Esophagus mucosa (tissue), 1 donor: ENCODE measurements at places on chromosomes 5 and 9. TPM values are rescaled to one million over a fixed set of nuclear protein-coding genes. Genes with fewer than 3 reads are reported as not detected.

CKMT2 gene
- 0.96 TPM for total RNA-seq

DNA sequence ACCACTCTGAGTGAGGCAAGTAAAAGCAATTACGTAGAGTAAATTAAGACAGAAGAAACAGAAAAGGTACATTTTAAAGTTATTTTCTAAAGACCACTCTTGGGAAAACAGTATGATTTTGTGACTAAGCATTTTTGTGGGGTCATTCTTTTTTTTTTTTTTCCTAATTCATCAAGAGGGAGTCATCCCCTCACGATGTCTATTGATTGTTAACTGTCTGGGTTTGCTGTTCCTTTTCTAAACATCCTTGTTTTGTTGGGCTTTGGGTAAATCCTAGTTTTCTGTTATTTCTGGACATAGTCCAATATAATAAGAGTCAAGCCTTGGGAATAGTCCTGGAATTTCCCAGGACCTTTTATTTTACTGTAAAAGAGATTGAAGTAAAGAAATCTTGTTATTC, 63.8 kb downstream of the ANKRD55 start:
- no peak for ATAC-seq

IL33 gene
- 30.9 TPM for total RNA-seq

DNA sequence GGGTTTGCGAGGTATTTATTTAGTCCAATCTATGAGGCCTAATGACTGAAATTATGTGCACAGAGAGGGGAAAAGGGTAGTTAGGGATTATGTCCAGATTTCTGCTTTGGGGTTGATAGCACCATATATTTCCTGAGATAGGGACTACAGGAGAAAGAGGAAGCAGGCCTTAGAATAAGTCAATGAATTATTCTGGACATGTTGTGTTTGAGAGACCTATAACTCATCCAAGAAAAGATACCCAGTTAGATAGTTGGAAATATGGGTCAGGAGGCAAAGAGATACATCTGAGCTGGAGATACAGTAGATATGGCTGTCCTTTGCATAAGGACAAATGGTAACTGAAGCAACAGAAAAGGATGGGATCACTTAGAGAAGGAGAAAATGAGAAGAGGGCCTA, 53.1 kb downstream of the NR3C1 start:
- no peak for ATAC-seq

SLC34A3 gene
- 0.68 TPM for total RNA-seq

KCNV2 gene
- total RNA-seq: not detected

GRCh38 chr9:95091601-95092261, 225.8 kb downstream of the FANCC start:
- ATAC-seq: peak; percentile 40

GNE gene
- total RNA-seq: 7.4 TPM

DNA sequence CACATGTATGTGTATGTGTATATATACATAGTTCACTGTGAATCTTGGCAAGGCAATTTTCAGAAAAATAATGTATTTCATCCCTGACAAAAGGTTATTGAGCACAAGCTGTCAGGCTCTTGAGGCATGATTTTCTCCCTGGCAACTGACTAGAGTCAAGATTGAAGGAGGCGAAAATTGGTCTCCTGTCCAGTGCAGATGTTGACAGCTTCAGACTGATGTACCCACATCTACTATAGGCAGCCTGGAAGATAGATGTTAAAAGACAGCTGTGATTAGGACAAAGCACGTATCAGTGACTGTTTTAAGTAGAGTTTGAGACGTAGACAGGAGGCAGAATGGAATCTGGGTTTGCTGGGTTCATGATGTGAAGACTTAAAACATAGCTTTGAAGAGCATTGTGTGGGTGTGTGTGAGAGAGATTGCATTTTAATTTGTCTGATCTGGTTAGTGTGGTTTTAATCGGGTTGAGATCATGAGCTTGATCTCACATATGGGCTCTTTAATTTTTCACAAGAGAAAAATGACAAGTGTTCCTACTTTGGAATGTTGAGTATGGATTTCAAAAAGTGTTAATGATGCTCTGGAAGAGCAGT, 39.1 kb downstream of the CTNNA1 start:
- ATAC-seq: no peak

NPR3 gene
- total RNA-seq: 12.6 TPM

PCDHGA5 gene
- total RNA-seq: 0.72 TPM

- ATAC-seq: peak; percentile 74
These were observed 28.3 kb downstream of the UHRF2 start for GRCh38 chr9:6441269-6441668.

HDAC3 gene
- total RNA-seq: 48.2 TPM

GRCh38 chr9:97512966-97513560, 11.6 kb downstream of the TMOD1 start:
- no peak for ATAC-seq

ADAMTSL2 gene
- 0.88 TPM for total RNA-seq

EGFL7 gene
- 13.0 TPM for total RNA-seq

GRCh38 chr9:73437758-73438157, 286.1 kb downstream of the ANXA1 start:
- peak; percentile 41 for ATAC-seq

DNA sequence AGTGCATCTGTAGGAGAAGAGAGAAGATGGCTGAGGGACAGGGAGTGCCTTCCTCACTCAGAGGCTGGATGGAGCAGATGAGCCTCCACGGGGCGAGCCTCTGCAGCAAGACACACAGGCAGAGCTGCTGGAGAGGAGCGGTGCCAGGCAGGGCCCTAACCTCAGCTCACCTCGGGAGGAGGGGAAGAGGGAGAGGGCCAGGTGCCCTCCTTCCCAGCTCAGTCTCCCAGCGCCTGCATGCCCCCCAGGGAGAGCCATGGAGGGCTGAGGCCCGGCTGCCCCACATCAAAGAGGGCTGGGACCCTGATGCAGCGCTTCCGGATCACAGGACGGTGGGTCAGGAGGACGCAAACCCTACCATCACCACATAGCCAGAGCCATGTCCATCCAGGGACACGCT, 13.6 kb upstream of the SPATA31E1 start:
- ATAC-seq: no peak

PCDHA1 gene
- not detected for total RNA-seq

DNA sequence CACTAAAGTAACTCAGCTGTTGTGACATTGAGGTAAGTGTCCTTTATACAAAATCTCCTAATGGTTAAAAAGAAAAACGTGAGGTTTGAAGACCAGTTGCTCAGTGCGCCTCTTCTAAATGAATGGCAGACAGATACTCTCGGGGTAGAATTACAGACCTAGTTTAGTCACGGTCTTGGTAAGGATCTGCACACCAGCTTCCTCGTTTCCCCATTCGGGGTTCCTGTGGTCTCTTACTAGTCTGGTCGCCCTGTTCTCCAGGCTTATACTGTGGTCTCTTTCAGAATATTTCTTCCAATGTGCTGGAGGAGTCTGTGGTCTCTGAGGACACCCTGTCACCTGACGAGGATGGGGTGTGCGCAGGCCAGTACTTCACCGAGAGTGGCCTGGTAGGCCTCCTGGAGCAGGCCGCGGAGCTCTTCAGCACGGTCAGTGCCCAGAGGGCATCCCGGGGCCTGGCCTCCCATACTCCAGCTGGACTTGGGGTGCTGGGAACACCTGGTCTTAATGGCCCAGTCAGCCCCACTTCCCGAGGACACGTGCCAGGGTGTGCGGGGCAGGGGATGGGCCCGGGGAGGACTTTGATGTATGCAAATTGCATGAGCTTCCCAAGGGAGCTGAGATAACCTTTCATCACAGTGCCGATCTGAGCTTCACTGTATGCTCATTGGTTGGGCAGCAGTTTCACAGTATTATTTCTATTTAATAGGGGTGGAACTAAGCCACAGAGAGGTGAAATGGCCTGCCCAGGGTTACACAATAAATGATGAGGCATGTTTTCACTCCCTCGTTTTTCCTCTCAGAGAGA, 224.5 kb downstream of the DOCK8 start:
- ATAC-seq: peak; percentile 88

PTGDS gene
- total RNA-seq: 18.4 TPM

- no peak for ATAC-seq
These were observed 116.0 kb downstream of the PSD2 start for GRCh38 chr5:139911425-139912120.

LCN2 gene
- 525 TPM for total RNA-seq

DNA sequence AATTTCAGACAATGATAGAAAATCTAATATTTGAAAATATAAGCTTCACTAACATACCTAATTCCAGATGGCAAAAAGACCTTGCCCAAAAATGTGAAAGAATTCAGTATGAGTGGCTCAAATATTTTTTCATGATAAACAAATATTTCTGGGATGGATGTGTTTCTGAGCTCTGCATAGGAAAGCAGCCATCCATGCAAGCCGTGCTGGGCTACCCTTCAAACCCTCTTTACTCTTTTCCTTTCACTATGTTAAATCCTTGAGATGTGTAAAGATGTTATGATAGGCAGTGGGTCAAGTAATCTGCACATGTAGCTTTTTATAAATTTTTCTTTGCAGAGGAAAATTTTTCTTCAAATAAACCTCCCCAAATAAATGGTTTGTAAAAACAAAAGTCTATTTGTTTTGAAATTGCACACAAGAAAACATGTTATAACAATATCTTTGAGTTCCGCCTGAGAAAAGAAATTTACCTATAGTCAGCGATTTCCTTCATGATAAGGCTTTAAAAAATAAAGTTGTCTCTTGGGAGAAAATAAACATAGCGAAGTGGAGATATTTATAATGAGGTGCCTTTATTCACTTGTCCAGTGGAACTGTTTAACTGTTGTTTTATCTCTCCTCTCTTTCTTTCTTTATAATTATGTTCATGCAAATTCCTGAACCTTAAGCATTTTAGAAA, 154.3 kb upstream of the PITX1 start:
- ATAC-seq: no peak

- ATAC-seq: no peak
These were observed 23.4 kb downstream of the DBH start for GRCh38 chr9:133659516-133659915.

DNA sequence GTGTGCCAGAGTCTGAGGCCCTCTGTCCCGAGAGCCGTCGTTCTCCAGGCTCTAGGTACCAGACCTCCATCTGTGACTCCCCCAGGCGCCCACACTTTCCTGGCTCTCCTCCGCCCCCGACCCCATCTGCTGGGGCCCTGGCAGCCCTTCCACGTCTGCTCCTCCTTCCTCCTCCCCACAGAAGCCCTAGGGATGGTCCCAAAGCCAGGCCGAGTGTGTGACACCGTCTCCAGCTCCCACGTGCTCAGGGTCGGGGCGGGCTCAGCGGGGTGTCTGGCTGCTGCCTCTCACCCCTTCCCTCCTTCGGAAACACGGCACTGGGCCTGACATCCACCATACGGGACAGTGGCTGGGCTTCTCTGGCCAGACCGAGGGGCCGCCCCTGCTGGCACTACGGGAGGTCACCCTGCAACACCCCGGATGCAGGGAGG, 20.5 kb upstream of the SLC6A19 start:
- no peak for ATAC-seq
